ENCODE measurements at places on chromosomes 6 and 20. TPM values are rescaled to one million over a fixed set of nuclear protein-coding genes. Genes with fewer than 3 reads are reported as not detected.

DNA sequence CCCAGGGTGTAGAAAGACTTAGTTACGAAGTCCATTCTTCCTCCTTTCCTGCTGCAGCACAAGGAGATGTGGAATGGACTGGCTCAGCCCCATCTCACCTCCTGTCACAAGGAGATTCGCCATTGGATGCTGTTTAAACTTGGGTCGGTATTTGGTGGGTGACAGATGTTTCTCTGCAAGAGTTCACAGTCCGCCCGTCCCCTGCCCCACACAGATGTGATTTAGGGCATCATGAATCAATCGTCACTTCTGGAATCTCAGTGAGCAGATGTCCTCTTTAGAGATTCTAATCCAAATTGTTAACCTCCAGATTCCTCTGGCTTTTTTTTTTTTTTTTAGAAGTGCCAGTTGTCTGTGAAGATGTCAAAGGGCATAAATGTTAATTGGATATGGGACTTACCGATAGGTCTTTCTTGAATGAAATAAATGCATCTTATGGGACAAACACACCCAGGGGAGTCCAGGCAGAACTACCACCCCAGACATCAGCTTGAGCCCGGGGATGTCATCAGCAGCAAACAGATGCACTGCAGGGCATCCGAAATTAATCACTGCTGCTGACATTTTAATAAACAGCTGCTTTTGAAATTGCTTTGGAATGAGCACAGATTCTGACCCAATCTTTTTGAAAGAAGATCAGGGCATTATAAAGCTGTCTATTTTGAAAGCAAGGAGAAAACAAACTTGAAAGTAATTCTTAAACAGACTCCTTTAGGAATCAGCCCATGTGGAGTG, 117.6 kb upstream of the CDH4 start:
- no peak for DNase-seq

- no peak for DNase-seq
Measured at GRCh38 chr6:33806841-33807240, 3.0 kb upstream of the MLN start.

DNA sequence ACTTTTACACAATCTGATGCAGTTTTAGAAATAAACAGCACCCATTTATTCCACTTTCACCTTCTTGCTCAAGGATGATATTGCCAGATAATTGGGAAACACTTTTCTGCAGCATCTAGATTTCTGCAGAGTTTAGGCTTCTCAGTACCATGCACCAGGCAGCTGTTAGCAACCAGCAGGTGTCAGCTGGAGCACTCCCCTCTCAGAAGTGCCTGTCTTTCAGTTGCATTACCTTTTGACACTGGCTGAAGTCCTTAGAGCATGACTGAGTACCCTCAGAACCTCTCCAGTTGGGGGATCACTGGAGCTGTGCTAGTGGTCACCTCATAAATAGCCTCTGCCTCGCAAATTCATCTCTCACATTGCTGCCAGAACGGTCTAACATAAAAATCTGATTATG, 91.2 kb downstream of the DNAH8 start:
- no peak for DNase-seq

GRCh38 chr6:126233192-126233591, 106.7 kb upstream of the CENPW start:
- no peak for DNase-seq

DNA sequence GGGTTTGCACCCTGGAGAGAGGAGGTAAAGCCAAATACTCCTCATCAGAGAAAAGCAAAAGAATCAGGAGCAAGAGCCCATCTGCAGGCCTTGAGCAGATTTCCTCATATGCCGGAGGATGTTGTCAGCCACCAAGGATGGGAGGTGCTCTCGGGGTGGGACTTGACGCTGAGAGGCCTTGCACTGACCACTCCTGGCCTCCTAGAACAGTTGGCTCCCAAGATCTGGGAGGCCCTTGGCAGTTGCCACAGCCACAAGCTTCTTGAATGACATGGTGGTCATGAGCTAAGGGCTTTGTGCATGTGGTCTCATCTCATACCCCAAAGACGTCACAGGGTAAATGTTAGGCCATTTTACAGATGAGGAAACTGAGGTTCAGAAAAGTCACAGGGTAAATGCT, 75.2 kb upstream of the PMEPA1 start:
- no peak for DNase-seq

GRCh38 chr20:47220161-47220582, 136.3 kb downstream of the ZMYND8 start:
- no peak for DNase-seq

- no peak for DNase-seq
Measured at GRCh38 chr6:2270054-2270453, 24.6 kb upstream of the GMDS start.

DNA sequence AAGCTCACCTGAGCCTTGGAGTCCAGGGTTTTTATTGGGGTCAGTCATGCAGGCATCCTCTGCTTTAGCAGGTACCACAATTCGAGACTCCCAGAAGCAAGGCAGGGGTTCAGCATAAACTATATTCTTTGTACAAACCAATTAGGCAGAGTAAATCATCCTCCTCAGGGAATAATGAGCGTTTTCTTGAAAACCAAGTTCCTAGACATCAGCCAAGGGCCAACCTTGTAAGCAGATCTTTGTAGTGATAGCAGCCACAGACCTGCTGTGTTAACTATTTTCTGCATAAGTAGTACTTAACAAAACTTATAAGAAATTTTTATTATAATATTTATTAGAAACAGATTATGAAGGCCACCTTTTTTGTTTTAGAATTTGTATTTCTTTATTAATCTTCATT, 74.7 kb downstream of the STXBP5 start:
- no peak for DNase-seq

- DNase-seq = no peak
Measured at GRCh38 chr6:143374014-143374413, 76.5 kb downstream of the ADAT2 start.

DNA sequence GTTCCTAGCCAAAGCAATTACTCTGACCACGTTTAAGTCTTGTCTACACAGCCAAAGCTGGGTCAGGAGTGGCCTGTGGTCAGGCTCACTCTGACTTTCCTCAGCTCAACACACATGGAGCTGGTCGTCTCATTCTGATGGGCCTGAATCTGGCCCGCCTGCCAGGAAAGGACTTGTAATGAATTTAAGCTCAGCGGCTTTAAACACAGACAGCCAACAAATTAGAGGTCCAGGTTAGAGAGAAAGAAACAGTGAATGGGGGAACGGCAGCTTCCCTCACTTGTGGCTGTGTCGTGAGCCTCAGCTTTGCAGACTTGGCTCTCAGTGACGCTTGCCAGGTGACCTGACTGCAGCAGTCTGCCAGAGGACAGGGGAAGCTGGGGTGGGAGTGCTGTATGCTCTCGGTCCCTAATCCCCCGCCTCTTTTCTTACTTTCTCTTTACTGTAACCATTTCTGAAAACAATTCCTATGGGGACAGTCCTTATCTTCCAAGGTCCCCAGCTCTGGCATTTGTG, 121.9 kb upstream of the AGPAT4 start:
- DNase-seq = no peak

- DNase-seq = no peak
Measured at GRCh38 chr6:21599051-21599696, 5.6 kb downstream of the SOX4 start.

DNA sequence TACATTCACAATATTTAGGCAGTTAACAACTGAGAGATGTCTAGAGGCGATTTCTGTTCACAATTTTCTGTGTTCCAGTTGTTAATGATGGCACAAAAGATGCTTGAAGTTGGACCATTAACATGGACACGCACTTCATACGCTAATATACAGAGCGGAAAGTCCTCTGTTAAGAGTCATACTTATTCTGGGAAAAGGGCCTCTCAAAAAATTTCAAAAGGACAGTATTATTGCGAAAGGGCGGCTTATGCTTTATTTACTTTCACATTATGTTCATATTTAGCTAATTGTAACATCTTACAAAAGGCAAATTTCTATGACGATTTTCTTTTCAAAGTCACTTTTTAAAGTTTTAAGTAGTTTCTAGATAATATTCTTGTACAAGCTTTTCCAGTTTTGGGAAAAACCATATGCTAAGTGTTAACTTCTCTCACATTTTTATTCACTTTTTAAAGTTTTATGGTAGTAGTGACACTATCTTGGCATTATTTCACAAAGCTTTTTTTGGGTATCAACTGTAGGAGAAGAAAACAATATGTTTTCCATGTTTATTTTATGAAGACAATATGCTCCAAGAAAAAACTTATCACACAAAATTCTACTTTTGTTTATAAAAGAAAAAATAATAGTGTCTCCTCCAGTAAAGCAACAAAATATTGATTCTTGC, 62.3 kb downstream of the MAP7 start:
- DNase-seq = peak; percentile 70

DNA sequence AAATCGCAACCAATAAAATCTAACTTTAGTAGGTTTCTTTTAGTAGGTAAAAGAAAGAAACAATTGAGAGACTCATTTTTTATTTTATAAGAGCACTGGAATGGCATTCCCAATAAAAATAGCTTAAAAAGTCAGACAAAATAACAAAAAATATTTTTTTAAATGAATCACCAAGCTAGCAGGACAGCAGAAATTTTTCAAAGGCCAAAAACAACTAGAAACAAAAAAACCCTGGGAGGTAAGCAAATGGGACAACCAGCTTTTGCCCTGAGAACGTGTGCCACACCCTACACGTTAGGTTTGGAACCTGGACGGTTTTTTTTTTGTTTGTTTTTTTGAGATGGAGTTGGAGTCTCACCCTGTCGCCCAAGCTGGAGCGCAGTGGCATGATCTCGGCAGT, 19.6 kb downstream of the GPLD1 start:
- DNase-seq = no peak

GRCh38 chr6:125631165-125631564, 118.3 kb upstream of the HEY2 start:
- DNase-seq = no peak

DNA sequence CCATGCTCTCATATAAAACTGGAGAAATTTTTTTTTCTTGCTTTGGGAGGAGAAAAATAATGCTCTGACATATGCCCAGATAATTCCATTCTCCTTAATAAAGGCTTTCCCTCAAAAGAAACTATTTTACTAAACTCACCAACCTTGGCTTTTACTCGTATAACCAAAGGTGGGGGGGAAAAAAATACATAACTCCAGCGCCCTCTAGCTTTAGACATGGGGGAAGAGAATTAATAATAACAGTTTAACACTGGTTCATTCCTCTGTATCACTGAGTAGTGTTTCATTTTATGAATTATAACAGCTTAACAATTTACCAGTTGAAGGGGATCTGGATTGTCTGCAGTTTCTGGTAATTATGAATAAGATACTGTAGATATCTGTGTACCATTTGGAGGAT, 1226.1 kb downstream of the GRIK2 start:
- DNase-seq = no peak

Gene MAFB
- total RNA-seq = 20.6 TPM

Gene NKAIN4
- total RNA-seq = 3.7 TPM

Gene MEP1A
- not detected for total RNA-seq

Gene NKAPL
- total RNA-seq = 0.79 TPM

Gene OOEP
- total RNA-seq = not detected

Gene SNAI1
- 0.59 TPM for total RNA-seq
